Stimulated activated CD4-positive, alpha-beta T cell treated with anti-CD3 and anti-CD28 coated beads, Interleukin-15, amount 100 ng/mL, for 1 hour (primary cell): ENCODE measurements at places on chromosomes 7 and 10.

DNA sequence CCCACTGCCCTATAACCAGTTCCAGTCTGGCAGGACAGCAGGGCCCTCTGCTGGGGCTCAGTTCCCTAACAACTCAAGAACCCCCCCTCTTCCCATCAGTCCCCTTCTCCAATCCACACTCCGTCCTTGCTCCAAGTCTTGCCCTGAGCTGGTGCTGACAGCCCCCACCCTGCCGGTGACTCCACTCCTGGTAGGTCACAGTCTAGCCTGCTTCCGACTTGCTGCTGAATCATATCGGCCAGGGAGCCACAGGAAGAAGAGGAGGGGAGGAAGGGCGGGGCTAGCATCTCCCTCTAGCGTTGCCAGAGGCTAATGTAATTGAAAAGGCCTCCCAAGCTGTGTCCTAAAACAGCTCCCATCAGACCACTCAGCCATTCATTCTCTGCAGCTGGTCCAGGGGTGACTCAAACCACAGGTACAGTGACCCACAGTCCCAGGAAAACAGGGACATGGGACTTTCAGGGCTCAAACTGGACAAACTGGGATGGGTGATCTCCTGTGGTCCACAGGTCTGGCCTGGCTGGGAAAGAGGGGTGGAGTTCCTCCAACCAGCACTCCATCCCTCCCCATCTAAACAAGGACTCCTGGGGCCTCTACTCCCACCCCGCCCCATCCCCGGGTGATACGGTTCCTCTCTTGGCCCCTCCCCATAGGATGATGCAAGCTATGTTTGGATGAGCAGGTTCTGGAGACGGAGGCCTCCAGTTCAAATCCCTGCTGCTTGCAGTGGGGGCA, 158.8 kb downstream of the SH3PXD2A start:
- DNase-seq = peak; percentile 48

GRCh38 chr10:10865913-10866312, 151.8 kb upstream of the CELF2 start:
- no peak for DNase-seq

DNA sequence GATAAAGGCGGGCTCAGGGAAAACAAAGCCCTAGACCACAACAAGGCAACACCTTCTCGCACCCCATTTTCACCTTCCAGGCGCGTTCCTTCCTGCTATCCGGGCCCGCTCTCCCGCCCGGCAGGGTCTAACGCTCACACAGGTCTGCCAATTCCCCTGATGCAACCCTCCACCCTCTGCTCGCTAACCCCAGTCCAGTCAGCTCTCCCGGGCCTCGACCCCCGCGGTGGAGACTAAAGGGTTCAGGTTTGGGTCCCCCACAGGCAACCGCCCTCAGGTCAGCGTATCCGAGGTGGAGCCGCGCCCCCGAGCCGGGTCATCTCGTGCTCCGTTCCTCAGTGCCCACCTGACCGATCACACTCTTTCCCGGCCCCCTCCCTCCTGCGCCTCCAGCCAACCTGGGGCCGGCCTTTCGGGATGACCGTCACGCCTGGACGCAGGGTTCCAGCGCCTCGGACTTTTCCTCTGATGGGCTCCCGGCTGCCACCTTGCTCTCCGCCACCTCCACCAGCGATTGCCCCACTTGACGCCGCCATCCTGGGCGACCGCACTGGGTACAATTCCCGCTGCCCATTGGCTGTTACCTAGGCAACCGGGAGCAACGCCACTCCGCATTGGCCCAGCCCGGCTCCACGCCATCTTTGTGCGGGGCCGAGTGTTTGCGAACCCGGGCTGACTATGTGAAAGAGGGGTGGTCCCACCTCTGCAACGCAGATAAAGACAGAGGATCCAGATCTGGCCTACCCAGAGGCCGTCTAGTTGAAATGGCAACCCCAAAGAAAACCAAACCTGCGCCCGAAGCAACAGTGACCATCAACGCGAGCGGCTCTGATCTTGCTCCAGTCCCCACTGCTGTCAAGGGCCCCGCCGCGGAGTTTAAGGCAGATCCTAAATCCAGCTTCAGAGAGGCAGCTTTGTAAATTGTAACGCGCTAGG, at the start of gene MORN4:
MORN4 (minus strand) TSS at position 552 of the 936 bp plus-strand sequence. CDS start 13,847 bp downstream, outside the sequence.
- DNase-seq = peak; percentile 80

- DNase-seq = no peak
Measured at GRCh38 chr7:94276027-94276426, 118.7 kb upstream of the COL1A2 start.

DNA sequence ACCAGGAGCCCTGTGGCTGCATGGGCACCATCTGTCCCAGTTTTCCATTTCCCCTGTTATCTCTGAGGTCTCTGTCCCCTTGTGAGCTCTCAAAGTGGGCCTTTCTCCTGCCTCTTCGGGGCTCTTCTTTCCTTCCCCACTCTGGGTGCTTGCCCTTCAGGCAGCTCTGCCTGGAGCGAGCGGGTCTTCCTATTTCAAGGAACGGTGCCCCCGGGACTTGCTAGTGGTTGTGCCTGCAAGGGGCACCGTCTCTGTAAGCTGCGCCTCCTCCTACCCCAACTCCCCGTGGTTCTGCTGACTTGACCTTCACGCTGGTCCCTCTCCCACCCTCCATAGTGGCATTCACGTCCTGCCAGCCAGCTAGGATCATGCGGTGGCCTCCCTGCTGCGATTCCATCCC, 110.1 kb downstream of the DOCK1 start:
- DNase-seq = no peak
